ENCODE measurements at places on chromosomes 7 and 10.

DNA sequence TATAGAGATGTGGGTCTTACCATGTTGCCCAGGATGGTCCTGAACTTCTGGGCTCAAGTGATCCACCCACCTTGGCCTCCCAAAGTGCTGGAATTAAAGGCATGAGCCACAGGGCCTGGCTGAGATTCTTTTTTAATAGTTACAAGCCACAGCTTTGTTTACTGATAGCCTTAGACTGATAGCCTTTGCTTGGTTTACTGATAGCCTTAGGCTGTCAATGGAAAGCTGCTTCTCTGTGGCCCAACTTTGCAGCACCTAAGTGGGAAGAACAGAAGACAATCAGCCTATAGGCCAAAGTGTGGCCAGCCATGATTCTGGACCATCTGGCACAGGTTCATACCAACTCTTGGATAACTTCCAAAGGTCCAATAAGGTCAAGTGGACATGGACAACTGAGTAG, 24.1 kb upstream of the CDCA7L start:
- DNase-seq = no peak

DNA sequence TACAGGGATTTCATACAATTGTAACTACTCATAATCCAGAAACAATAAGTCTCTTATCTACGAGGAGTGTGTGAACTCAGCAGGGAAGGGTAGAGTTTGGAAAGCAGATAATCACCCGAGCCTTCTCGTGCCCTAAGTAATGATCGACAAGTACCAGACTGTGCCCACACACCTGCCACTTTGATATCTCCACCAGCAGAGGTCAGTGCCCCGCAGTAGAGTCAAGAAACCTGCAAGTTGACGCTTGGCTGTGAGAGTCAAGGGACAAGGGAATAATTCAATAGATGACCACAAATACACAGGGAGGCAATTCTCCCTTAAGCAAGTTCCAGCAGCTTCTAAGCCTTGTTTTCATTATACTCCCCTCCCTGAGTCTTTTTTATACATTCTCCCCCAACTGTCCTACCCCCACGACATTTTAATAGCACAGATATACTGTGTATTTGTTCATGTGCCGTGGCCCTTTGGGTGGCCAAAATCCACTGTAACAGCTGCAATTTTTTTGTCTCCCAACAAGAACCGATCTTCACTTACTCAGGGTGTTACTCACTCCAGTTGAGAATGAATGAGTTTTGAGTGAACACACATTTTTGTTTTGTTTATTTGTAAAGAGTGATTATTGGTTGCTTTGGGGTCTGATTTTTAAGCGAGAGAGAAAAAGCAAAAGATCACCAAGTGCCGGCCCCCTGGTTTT, 106.9 kb upstream of the RHEB start:
- peak; percentile 37 for DNase-seq

GRCh38 chr10:12051241-12051640, 8.6 kb upstream of the UPF2 start:
- no peak for DNase-seq

- DNase-seq = no peak
These were observed 2.0 kb downstream of the INSIG1 start for GRCh38 chr7:155299535-155300202.

GRCh38 chr7:103059471-103059870, 15.1 kb downstream of the FBXL13 start:
- no peak for DNase-seq

Measured in EH (cell line).